ENCODE measurements at places on chromosomes 16 and 17.

GRCh38 chr17:17236295-17237025 is 508 bp downstream of the FLCN start:
- DNase-seq = no peak

DNA sequence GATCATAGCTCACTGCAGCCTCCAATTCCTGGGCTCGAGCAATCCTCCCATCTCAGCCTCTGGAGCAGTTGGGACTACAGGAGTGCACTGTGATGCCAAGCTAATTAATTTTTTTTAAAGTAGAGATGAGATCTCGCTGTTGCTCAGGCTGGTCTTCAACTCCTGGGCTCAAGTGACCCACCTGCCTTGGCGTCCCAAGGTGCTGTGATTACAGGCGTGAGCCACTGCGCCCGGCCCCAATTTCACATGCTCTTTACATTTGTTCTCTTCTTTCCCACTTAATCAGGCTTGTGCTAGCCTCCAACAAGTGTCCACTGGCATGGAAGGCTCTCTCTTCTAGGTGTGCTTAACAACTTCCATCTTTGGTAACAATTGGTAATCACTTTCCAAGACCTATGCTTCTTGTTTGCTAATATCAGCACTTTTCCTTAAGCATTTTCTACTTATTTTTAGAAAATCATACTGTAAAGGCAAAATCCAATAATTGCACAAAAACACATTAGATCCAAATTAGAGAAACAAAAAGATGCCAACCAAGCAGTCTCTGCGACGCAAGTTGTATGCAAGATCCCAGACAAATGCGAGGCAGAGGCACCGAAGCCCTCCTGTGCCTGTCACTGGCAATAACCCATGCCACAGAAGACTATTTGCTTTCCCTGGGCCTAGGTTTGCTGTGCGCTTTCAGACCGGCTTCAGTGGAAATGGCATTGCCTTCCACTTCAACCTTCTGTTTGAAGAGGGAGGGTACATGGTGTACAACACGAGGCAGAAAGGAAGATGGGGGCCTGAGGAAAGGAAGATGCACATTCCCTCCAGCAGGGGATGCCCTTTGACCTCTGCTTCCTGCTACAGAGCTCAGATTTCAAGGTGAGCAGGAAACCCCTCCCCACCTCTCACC is 52.6 kb downstream of the NOS2 start:
- DNase-seq = no peak

- DNase-seq = no peak
These were observed 5.9 kb downstream of the PHAF1 start for GRCh38 chr16:67115639-67116038.

DNA sequence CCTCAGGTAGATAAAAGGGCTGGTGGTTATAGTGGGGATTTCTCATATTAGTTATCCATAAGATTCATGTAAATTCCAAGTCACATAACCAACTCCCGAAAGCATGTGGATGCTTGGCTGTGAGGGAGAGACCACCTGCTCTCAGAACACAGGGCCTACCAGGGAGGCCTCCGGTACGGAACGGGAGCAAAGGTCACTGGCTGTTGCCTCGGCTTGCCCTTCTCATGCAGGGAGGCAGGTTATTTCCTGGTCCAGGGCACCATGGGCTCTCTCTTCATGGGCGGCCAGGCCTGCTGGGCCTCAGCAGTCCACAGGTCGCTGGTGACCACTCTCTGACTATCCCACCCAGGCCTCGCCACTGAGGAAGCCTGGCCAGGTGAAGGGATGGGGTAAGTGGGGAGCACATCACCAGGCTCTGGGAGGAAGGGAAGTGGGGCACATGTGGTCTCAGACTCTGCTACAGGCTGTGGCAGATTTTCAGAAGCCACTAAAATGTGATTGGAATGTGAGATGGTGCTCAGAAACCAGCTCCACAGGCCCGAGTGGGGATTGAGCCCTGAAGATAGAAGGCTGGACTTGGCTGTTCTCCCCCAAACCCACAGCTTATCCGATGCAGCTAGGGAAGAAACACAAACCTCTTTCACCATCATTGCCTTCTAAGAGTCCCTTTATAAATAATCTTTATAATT is 45.4 kb downstream of the HNF1B start:
- DNase-seq = no peak

DNA sequence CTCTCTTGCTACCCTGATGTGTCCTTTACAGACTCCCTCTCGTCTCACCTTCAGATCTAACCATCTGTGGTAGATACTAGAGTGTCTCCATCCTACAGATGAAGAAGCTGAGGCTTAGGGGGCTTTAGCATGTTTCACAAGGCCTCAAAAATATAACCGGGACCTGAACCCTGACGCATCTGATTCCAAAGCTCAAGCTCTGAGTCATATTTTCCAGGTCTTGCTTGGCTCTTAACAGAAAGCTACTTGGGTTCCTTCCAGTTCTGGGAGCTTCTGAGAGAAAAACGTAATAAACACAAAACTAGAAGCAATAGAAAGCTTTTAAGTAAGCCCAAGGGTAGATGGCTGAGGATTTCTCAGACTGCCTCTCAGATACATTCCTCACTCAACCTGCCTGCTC is 224.3 kb upstream of the EEF2KMT start:
- no peak for DNase-seq

- DNase-seq = no peak
These were observed 94.1 kb downstream of the PLCG2 start for GRCh38 chr16:81873206-81873605.

- DNase-seq = no peak
These were observed 22.6 kb downstream of the SLC5A10 start for GRCh38 chr17:18974407-18975149.

GRCh38 chr17:61465550-61466237 is 13.5 kb downstream of the TBX4 start:
- no peak for DNase-seq
